NCI-H1436 treated with DMSO at 0.1 percent for 48 hours (cell line): ENCODE measurements at places on chromosomes 5 and 9.

DNA sequence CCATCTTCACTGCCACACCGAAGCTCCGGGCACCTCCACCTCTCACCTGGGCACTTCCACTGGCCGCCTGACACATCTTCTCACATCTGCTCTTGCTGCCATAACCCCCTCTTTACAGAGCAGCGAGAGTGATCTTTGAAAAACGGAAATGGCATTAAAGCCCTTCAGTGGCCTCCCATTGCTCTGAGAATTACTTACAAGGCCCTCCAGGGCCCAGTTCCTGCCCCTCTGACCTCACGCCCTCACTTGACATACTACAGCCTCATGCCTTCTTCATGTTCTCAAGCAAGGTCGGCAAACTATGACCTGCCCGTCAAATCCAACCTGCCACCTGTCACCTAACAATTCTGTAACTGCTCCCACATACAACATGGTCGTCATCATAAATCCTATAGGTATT, 187.3 kb downstream of the NR3C1 start:
- no peak for DNase-seq

- DNase-seq = no peak
Measured at GRCh38 chr9:4491626-4491975, 1.3 kb downstream of the SLC1A1 start.

GRCh38 chr5:146564007-146564762, 48.2 kb upstream of the GPR151 start:
- no peak for DNase-seq

GRCh38 chr9:98332405-98332831, 77.0 kb upstream of the TBC1D2 start:
- DNase-seq = no peak

DNA sequence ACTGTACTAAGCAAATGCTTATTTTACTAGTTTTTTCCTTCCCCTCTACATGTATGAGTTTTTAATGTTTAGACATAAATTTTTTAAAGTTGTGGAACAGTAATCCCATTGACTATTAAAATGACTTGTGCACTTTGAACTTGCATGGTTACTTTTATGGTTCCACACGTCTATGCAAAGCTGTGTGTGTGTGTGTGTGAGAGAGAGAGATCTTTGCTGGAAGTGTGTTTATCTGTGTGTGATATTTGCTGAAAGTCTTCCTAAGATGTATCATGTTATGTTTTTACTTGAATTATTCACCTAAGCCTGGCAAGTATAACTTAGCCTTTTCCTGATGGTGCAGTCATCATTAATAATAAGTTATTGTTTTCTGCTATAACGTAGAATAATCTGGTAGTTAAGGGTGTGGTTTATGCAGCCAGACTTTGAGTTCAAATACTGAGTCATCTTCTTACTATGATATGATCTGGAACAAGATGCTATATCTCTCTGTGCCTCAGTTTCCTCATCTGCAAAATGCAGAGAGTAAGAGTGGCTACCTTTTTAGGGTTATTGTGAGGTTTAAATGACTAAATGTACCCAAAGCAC, 138.6 kb downstream of the SMARCA2 start:
- DNase-seq = no peak

DNA sequence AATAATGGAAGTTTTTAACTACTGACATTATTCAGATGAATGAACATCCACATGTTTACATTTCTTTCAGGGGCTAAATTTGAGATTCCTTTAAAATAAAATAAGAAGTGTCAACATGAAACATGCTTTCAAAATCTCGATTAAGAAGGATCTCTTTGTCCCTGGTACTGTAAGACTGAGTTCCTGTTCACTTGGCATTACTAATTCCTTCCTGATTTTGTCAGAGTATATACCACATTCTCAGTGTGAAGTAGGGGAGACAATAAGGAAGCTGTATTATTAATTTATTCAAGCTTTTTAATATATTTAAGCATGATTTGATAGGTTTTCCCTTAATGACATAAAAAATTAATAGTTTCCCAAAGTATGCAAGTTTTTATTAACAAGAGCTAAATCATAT, 81.5 kb upstream of the GRHPR start:
- no peak for DNase-seq

GRCh38 chr5:113634957-113635356, 121.5 kb downstream of the YTHDC2 start:
- no peak for DNase-seq

DNA sequence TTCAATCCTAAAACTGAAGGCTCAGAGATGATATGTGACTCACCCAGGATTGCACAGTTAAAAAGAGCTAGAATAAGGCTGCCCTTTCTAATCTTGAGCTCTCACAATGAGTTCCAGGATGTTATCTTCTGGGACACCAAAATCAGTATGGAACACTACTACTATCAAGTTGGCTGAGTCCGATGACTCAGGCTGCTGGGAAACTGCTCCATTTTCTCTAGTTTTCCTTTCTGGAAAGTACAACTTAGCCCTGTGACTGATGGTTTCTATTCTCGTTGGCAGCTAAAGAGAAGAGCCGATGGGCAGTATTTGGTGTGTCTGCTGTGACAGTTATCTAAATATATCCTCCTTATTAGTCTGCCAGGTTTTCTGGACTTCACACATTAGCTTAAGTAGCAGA, 37.9 kb upstream of the DPYSL3 start:
- no peak for DNase-seq

DNA sequence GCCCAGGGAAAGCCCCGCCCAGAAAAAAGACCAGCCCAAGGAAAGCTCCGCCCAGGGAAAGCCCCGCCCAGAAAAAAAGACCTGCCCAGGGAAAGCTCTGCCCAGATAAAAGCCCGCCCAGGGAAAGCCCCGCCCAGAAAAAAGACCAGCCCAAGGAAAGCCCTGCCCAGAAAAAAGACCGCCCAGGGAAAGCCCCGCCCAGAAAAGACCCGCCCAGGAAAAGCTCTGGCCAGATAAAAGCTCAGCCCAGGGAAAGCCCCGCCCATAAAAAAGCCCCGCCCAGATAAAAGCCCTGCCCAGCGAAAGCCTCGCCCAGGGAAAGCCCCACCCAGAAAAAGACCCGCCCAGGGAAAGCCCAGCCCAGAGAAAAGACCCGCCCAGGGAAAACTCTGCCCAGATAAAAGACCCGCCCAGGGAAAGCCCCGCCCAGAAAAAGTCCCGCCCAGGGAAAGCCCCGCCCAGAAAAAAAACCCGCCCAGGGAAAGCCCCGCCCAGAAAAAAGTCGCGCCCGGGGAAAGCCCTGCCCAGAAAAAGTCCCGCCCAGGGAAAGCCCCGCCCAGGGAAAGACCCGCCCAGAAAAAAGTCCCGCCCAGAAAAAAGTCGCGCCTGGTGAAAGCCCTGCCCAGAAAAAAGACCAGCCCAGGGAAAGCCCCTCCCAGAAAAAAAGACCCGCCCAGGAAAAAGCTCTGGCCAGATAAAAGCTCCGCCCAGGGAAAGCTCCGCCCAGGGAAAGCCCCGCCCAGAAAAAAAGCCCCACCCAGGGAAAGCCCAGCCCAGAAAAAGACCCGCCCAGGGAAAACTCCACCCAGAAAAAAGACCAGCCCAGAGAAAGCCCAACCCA, 11.9 kb downstream of the GRIN1 start:
- peak; percentile 75 for DNase-seq

DNA sequence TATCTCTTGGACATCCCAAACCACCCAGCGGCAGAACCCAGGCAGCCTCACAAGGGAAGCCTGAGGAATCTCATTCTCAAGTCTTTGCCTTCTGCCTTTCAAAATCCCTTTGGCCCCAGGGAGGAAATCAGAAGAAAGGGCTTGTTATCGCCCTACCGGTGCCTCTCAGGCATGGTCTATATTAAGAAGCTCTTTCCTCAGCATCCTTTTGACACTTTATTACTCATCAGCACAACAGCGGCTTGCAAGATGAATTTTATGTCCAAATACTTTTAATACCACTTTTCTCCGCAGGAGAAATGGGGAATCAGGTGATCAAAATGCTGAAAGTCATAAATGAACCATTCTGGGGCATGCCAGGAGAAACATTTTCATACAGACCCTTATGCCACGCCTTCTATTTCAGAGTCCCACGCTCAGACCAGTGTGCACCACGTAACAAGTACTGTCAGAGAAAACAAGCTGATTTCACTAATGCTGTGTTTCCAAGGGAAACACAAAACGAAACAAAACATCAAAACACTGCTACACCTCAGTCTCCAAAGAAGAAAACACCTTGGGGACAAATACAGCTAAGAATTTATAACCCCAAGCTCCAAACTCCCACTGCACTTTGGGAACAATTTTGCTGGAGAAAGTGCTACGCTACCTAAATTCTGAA, 30.0 kb downstream of the RAPGEF1 start:
- no peak for DNase-seq

DNA sequence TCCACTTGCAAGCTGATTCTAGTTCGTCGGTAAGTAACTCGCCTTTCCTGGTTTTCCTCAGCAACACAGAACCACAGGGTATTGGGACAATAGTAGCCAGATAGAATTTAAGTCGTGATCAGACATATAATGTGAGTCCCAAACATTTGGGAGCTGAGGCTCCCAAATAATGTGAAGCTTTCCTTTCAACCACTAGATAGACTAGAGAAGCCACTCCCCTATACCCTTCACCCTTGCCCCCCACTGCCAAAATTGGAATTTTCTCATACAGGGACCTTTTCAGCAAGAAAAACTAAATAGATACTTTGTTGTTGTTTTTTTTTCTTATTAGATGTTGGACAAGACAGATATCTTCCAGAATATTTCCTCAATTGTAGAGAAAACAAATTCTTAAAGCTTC, 1.9 kb downstream of the C6 start:
- DNase-seq = no peak

DNA sequence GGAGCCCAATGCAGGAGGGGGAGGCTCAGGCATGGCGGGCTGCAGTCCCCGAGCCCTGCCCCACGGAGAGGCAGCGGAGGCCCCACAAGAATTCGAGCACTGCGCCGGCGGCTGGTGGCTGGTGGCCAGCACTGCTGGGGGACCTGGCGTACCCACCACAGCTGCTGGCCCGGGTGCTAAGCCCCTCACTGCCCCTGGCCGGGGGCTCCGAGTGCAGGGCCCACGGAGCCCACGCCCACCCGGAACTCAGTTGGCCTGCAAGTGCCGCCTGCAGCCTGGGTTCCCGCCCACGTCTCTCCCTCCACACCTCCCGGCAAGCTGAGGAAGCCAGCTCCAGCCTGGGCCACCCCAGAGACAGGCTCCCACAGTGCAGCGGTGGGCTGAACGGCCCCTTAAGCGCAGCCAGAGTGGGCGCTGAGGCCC, 780.3 kb downstream of the DTWD2 start:
- no peak for DNase-seq

GRCh38 chr5:62720031-62720441, 141.4 kb downstream of the LRRC70 start:
- no peak for DNase-seq

DNA sequence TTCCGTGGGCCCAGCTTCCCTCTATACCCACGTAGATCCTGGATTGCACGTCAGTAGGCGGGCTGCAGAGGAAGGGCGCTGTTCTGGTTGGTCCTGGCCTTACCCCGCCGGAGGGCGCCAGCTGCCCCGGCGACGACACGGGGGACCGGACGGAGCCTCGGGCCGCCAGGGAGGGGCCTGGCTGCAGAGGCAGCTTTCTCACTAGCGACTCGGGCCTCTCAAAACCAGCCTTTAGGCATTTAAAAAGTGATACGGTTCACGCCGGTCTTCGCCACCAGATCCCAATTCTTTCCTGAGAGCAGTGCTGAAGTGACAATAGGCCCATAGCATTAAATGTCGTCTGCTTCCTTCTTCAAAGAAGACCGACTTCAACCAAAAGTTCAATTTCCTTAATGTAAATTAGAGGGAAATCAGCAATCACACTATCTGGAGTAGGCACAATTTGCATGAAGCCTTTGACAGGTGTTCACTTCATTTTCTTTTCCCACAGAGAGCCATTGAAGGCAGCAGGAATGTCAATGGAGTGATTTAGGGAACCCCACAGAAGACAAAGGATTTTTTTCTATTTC, 17.6 kb upstream of the UBE2D2 start:
- no peak for DNase-seq

GRCh38 chr9:133057006-133057405, 4.8 kb upstream of the CEL start:
- DNase-seq = no peak

GRCh38 chr9:33024126-33024965, 727 bp upstream of the DNAJA1 start:
- DNase-seq = no peak

DNA sequence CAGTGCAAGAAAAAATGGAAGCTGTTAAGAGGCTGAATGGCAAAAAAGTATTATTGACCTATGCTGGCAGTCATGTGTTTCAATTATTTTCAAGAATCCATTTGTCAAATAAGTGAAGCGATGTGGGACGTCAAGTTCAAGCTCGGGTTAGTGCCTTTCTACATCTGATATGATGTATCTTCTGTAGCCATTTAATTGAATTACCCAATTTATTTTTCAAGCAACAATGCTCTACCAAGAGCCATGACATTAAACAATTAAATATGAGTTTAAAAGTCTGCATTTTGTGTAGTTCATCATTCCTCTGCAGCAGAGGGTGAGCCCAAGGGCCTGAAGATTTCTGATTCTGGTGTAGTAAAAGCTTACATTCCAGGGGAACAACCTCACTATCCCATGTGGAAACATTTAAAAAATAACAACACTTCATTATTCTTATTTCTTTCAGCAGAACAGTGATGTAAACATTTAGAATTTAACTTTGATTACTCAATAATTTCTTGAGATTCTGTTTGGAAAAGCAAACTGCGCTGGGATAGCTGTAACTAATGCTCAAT, 619.7 kb upstream of the ARRDC3 start:
- DNase-seq = no peak

GRCh38 chr5:131379723-131380122, 115.9 kb downstream of the CDC42SE2 start:
- no peak for DNase-seq

GRCh38 chr5:86979811-86980411, 287.8 kb upstream of the RASA1 start:
- DNase-seq = no peak

DNA sequence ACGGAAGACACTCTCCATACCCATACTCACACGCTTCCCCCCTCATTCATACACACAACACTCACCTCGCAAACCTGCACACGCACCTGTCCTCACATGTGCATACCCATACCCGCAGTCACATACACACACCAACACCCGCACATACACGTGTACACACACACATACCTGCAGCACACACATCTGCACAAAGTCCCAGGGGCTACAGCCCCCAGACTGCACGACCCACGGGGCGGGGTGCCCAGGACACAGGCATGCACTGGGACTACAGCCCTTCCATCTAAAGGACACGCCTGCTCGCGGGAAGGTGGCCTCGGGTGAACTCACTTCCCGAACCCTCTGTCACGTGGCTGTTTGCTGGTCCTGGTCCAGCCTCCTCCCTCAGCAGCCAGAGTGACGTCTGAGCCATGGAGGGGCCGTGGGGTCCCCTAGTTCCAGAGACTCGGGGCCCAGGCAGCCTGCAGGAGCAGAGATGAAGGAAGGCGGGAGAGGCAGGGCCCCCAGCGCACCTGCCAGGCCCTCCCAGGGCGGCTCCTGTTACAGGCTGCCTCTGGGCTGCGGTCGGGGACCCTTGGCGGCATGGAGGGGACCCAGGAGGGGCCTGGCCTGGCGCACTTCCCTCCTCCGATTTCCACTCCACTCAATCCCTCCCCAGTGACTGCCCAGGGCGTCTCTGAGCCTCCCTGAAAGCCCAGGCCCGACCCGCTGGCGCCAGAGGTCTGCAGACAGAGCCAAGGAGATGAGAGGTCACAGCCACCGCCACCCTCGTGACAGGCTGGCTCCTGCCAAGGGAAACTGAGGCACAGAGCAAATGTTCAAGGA, 8.1 kb downstream of the SLC12A7 start:
- no peak for DNase-seq
